ENCODE measurements at places on chromosomes 16 and 17.
A peak's percentile ranks its signal among the peaks of the same experiment; 100 is the strongest.

- no peak for DNase-seq
Observed at GRCh38 chr17:10200016-10200415, 1.6 kb upstream of the GAS7 start.

DNA sequence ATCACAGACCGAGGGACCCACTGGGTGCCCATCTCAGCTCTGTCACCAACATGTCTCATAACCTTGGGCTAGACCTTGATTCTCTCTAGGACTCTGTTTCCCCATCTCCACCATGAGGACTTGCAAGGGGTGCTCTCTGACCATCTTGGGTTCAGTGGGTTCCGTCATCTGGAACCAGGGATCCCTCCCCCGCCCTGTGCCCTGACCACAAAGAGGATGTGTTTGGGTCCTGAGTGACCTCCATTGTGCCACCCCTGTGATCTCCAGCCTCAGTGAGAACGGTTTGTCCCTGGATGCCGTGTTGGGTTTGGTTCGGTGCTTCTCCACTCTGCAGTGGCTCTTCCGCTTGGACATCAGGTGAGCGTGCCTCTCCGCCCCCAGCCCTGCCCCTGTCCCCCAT, 49.1 kb upstream of the CPNE2 start:
- no peak for DNase-seq

GRCh38 chr16:89007371-89008249, 30.6 kb upstream of the CBFA2T3 start:
- DNase-seq: no peak

DNA sequence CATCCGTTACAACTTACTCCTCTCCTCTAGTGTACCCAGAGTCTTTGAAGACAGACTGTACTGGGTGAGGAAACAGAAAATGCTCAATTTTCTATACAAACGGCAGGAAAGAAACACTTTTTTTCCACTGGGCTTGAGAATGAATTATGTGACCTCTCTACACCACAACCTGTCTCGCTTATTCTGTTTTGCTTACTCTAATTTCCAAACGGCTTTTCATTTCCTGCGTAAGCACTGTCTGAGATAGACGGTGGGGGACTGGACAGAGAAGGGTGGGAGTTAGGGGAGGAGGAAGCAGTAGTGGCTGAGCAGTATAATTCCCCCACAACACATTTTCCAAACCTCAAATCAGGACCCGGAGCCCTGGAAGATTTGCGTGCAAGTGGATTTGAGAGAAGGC, 191.4 kb upstream of the SDK2 start:
- DNase-seq: no peak

DNA sequence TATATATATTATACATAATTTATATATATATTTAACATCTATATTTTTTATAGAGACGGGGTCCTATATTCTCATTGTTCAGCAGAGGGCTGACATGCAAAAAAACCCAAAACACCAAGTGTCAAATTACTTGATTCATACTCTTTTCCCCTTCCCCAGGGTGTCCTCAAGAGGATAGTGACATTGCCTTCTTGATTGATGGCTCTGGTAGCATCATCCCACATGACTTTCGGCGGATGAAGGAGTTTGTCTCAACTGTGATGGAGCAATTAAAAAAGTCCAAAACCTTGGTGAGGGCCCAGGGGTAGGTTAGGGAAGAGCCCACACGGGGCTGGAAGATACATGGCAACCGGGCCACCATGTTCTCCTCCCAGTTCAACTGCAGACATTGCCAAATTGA, 11.0 kb downstream of the ITGAM start:
- DNase-seq: no peak

DNA sequence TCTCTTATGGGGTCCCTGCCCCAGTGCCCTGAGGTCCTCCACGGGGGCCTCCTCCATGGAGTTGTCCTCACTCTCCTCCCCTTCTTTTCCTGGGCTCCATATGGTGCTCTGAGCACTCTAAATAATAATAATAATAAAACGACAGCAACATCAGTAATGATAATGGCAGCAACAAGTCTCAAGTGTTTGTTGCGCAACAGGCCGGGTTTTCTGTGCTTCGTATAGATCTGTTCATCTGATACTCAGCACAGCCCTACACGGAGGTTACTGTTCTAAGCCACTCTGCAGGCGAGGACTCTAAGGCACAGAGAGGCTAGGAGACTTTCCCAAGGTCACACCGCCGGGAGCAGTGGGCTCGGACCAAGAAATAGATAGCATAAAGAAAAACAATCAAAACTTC, 13.7 kb downstream of the CIBAR2 start:
- no peak for DNase-seq

- no peak for DNase-seq
Observed at GRCh38 chr17:60354223-60354622, 37.7 kb downstream of the USP32 start.

DNA sequence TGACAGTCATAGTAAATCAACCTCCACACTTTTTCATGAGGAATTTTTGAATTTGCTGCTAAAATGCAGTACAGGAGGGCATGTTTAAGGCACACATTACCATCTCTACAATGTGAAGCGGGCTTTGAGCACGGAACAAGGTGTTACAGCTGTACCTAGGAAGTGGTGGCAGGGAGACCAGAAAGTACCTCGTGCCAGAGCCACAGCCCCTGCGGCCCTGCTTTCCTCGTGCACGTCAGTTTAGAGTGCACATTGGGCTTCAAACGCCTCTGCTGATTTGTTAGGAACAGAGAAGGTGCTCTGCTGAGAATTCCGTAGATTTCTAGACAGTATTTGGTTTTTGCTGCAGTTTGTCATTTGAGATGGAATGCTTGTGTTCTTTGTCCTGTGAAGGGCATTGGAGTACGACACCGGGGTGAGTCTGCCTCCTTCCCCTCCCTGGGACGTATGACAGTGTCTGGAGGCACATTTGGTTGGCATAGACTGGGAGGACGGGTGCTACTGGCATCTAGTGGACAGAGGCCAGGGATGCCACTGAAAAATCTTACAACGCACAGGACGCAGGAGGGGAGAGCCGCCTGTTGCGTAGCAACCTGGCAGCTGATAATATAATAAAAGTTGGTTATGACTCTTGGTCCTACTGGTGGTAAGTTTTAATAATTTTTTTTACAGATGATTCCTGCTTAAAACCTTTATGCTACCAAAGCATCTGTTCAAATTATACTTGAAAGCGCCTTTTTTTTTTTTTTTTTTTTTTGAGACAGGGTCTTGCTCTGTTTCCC, 9.1 kb downstream of the FOXK2 start:
- no peak for DNase-seq

- no peak for DNase-seq
Observed at GRCh38 chr16:82184213-82184612, 14.2 kb upstream of the MPHOSPH6 start.

DNA sequence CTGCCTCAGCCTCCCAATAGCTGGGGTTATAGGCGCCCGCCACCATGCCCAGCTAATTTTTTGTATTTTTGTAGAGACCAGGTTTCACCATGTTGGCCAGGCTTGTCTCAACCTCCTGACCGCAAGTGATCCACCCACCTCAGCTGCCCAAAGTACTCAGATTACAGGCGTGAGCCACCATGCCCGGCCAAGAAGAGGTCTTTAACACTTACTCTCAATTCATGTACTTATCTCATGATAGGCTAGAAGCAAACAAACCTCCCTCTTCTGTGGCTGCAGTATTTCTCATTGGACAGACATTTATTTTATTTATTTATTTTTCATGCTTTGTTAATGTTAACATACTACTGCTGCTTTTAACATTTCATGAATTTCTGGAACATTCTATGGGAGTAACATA, 7.0 kb upstream of the NT5C start:
- no peak for DNase-seq

GRCh38 chr16:89565506-89566372, 5.3 kb downstream of the RPL13 start:
- DNase-seq: peak; percentile 44

GRCh38 chr17:39625198-39625785, 1.5 kb upstream of the PPP1R1B start:
- DNase-seq: no peak

GRCh38 chr17:13575922-13576419, 25.8 kb downstream of the HS3ST3A1 start:
- no peak for DNase-seq

GRCh38 chr17:31877911-31878702, 19.1 kb upstream of the COPRS start:
- DNase-seq: peak; percentile 22
